ENCODE measurements at places on chromosomes 7 and 10.

DNA sequence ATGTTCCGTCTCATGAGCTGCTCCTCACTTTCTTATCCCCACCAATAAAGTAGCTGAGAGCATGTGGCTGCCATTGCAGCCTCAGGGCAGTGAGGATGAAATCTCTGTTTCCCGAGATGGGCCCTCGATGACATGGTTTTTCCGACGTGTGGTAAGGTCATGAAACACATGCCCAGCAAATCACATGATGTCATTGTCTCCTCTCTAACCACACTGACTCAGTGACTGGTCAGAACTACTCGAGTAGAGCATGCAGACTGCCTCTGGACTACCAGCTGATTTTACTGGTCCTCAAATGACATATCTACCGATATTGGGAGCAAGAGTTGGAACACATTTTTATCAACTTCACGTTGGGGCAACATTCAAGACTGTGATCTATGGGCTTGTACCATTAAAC, 786.1 kb downstream of the CNTNAP2 start:
- DNase-seq = no peak

DNA sequence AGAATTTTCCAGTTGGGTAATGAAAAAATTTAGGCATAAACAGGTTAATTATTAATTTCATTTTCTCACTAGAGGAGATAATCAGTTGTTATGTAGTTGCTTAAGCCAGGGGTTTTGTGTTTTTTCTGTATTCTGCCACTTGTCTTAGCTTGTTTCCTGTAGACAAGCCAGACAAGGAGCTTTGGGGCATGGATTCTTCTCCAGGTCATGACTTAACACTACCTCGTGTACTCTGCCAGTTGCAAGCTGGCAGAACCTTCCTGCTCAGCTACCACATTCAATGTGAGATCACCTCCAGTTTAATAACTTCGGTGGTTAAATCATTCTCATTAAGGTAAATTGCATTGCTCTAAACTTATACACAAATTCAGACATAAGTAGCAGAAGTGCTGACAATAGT, 1.8 kb downstream of the CCM2 start:
- DNase-seq = no peak

GRCh38 chr7:132290021-132290420, 286.2 kb downstream of the PLXNA4 start:
- no peak for DNase-seq

DNA sequence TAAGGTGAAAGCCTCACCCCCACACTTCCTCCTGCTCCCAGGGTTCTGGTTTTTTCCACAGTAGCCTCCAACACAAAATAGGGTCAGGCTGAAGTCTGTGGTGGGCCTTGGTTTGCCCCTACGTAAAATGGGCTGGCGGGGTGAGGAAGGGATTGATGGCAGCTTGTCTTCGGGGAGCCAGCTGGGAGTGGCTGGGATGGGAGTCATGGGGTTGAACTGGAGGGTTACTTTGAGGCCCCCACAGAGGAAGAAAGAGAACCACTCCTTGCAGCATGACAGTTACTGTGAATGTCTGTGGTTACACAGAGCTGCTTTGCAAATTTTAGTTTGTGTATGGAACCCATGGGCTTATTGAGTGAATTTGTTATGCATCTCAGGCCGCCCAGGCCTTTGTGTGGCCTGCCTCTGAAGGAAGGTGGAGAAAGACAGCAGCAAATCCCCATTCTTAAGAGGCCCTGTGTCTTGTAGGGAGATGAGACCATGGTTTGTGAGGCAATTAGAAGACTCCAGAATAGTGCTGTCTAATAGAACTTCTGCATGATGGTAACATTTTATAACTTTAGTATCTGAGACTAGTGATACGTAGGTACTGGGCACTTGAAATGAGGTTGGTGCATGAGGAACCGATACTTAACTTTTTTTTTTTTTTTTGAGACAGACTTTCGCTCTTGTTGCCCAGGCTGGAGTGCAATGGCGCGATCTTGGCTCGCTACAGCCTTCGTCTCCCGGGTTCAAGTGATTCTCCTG, 8.1 kb downstream of the TRIM8 start:
- no peak for DNase-seq

DNA sequence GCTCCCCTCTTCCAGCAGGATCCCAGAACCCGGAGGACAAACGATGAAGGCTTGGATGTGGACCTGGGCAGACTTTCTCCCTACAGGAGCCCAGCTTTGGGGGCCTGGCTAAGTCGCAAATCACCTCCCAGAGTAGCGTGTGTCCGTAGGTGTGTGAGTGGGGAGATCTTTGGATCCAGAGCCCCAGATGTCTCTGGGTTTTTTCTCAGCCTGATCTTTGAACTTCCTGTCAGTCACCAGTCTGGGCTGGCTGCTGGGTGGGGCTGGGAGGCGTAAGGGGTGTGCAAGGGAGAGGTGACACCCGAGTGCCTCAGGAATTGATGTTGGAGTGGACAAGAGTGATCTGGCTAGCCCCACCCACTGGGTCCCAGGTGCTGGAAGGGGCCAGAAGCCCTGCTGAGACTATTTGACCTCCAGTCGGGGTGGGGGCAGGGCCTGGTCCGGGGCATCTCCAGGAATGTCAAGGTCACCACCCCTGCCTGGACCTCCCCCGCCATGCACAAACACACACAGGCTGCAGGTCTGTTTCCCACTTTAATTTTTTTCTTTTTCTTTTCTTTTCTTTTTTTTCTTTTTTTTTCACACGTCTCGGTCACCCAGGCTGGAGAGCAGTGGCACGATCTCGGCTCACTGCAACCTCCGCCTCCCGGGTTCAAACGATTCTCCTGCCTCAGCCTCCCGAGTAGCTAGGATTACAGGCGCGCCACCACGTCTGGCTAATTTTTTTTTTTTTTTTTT, at the start of gene MOGAT3:
TSS of gene MOGAT3 (minus strand) at position 175 of the 738 bp plus-strand sequence. CDS start 182 bp downstream, outside the sequence.
- DNase-seq = no peak

GRCh38 chr10:124286621-124287020, 132.1 kb downstream of the OAT start:
- no peak for DNase-seq

- no peak for DNase-seq
These were observed 303.1 kb downstream of the KCNMA1 start for GRCh38 chr10:77334501-77334900.

DNA sequence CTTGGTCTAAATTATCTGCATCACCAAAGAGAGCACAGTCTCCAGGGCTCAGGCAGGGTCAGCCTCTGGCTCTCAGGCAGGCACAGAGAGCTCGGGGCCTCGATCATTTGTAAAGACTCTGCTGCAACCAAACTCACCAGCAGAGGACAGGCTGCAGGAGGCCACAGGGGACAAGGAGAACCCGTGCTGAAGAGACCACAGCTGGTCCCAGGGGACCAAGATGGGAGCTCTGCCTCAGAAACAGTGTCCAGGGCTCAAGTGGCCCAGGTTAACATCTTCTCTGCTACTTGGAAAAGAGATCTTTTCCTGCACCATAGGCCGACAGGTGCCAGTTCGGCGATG, 543.2 kb downstream of the PTPRN2 start:
- no peak for DNase-seq

DNA sequence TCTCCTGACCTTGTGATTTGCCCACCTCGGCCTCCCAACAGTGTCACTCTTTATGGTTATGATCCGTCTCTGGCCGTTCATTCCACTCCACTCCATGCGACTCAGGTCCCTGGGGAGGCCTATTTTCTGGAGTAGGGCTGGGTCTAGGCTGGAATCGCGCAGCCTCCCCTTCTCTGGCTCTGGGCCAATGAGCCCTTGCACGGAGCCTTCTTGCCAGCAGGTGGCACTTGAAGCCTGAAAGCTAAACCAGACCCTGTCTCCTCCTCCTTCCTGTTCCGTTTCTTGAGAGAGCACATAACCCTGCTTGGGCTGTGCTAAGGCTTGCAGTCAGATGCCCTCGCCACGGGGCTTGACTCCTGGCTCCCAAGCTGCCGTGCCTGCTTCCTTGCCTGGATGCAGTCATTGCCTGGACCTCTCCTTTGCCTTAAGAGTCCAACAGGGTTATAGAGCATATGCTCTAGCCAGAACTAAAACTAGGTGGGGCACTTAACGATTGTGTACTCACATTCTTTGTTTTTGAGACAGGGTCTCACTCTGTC, 9.6 kb upstream of the DNAJB12 start:
- DNase-seq = peak; percentile 90

DNA sequence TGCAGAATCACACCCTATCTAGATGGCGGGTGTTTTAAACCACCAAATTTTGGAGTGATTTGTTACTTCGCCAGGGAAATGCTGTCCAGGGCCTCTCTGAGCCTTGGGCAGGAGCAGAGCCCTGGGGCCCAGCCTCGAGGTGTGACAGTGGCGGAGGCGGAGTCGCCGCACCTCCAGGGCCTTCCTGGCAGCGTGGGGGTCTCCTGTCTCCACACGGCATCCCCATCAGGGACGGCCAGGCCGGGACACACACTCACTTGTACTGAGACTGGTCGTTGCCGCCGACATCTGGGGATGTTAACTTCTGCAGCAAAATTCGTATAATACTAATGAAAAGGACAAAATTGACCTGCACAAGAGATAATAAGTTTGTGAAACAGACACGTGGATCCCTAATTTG, 110.7 kb downstream of the VIPR2 start:
- no peak for DNase-seq

- DNase-seq = no peak
These were observed 86.8 kb upstream of the CCDC71L start for GRCh38 chr7:106747804-106748203.

- DNase-seq = no peak
These were observed 47.5 kb downstream of the TASOR2 start for GRCh38 chr10:5732141-5732540.

- DNase-seq = no peak
These were observed 267.5 kb upstream of the SP4 start for GRCh38 chr7:21160401-21160800.

DNA sequence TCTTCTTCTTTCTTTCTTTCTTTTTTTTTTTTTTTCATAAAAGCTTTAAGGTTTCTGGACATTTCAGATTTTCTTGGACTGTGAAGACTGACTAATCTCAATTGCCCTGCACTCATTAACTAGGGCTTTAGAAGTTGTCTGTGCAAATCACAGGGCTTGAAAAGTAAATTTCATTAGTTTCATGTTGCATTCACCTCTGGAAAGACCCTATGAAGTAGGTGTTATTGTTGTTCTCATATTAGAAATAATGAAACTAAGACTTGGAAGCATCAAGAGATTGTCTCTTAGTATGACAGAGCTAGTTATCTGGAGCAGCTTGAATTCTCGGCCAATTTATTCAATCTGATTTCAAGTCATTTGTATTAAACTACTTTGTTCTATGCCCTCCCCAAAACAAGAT, 28.2 kb upstream of the SEMA3D start:
- DNase-seq = no peak

DNA sequence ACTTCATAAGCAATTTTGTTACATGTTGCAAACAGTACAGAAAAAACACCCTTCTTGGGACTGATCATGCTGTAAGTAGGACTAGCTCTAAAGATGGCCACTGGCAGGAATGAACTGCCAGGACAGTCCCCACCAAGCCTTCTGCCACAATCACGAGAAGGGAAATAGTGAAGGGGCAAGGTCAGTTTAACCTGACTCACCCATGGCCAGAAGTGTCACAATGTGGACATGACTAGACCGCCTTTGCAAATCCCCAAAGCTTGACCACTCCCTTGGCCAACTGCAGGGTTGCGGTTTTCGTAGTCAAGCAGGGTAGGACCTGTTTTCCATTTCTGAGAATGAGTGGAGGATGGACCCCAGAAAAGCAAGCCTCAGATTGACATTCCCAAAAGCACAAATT, 19.4 kb upstream of the FRAT2 start:
- DNase-seq = no peak

DNA sequence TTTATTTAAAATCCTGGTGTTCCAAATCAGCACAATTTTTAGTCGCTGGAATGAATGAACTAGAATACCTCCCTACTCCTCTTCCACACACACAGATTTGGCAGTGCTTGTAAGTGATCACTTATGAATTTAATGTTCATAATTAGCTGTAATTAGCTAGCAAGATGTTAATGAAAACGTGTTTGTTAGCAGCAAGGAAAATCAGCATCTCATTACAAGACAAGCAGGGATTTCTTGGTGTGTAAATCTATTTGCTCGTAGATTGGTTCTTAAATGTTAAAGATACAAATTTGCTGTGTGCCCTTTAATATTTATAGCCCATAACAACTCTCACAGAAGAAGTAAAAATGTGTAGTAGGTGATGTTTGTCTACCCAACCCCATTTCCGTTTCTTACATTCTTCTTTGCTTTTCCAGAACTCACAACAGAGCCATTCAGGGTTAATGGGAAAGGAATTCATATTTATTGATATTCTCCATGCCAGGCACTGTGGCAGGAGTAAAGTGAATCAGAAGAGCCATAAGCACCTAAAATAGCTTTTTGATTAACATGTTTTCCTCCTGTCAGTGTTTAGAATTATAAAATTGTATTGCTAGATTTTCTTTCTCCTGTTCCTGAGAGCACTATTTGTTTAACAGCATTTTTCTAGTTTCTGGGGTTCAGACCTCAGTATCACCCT, 49.6 kb downstream of the SEMA3C start:
- no peak for DNase-seq

- DNase-seq = no peak
These were observed 118.6 kb downstream of the RNF32 start for GRCh38 chr7:156759143-156759542.

- no peak for DNase-seq
These were observed at the start of gene ARMC3 for GRCh38 chr10:22927661-22928403. Gene ARMC3 (plus strand): TSS chr10:22928053. CDS start chr10:22931997, 3,944 bp downstream.

DNA sequence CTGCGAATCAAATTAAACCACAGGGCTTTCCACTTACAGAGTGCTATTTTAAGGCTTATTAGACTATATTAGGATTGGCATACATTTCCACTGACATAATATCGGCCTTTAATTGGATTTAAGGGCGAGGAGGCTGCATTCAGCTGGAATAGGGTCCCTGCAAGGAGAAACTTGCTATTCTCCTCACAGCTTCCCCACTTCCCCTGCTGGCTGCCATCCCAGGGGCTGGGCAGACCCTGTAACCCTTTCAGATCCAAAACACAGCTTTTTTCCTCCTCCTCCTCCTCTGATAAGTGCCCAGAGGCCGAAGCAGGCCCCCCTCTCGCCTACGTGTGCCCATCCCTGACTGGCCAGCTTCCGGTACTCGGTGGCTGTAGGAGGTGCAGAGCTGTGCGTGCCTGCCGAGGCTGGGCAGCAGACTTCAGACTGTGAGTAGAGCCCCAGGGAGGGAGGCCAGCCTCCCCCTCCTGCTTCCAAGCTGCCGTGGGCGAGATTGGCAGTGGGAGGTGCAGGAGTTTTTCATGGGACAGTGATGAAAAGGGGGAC, 224.2 kb downstream of the PLXNA4 start:
- no peak for DNase-seq

- DNase-seq = no peak
These were observed 217.4 kb downstream of the ZMYND11 start for GRCh38 chr10:352476-353235.

GRCh38 chr10:70190581-70190980, 20.3 kb upstream of the SAR1A start:
- no peak for DNase-seq

Data from NCI-H446 (cell line).